ENCODE measurements at places on chromosomes 4 and X. TPM values are rescaled to one million over a fixed set of nuclear protein-coding genes. Genes with fewer than 3 reads are reported as not detected.

PRDM8 gene
- polyA plus RNA-seq: 2.3 TPM

TENM3 gene
- 17.8 TPM for polyA plus RNA-seq

KLB gene
- polyA plus RNA-seq: 0.17 TPM

SCD5 gene
- 43.9 TPM for polyA plus RNA-seq

CEP135 gene
- 18.0 TPM for polyA plus RNA-seq

TMPRSS11E gene
- polyA plus RNA-seq: 0.10 TPM

ADGRL3 gene
- 24.3 TPM for polyA plus RNA-seq

ARX gene
- polyA plus RNA-seq: not detected

CXorf49 gene
- polyA plus RNA-seq: not detected

MAGEB17 gene
- polyA plus RNA-seq: 0.14 TPM

LRCH2 gene
- polyA plus RNA-seq: 14.8 TPM

PPP4R3C gene
- not detected for polyA plus RNA-seq

SEPTIN6 gene
- polyA plus RNA-seq: 62.5 TPM

CXCL1 gene
- 0.91 TPM for polyA plus RNA-seq

LRIT3 gene
- 0.51 TPM for polyA plus RNA-seq

MAGEC3 gene
- polyA plus RNA-seq: 0.45 TPM

ZNF157 gene
- polyA plus RNA-seq: 0.89 TPM

GALNTL6 gene
- 0.86 TPM for polyA plus RNA-seq

ZFYVE28 gene
- 1.9 TPM for polyA plus RNA-seq

APLN gene
- polyA plus RNA-seq: 7.5 TPM

METAP1 gene
- polyA plus RNA-seq: 88.1 TPM

KIF4A gene
- polyA plus RNA-seq: 16.1 TPM

NUDT10 gene
- 11.2 TPM for polyA plus RNA-seq
